Large intestine (tissue), 12 donors: ENCODE measurements at places on chromosomes 5 and 9.
A peak's percentile ranks its signal among the peaks of the same experiment; 100 is the strongest.

DNA sequence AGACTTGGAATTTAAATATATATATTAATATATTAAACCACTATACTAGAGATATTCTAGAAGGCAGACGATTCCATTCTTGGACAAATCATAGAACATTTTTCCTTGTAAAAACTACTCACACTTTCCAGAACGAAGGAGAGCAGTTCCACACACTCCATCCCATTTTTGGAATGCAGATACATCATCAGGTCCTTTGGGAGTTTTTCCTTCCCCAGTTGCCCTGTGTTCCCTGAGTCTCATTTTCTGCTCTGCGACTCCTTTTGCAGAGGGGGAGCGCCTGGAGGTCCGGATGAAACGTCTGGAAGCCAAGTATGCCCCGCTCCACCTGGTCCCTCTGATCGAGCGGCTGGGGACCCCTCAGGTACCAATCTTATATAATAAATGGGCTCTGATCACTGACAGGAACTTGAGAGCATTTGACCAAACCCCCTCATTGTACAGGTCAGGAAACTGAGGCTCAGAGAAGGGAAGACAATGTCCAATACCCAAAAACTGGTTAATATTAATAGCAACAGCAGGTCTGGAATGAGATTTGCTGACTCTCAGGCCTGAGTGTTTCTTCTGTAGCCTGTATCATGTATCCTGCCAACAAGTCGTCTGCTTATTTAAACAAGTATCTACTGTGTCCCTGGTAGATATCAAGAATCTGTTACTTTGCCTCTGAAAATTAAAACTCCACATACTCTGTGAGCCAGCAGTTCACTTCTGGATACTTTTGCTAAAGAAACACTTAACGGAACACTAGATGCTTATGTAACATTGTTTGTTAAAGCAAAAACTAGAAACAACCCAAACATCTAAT lies 76.8 kb upstream of the NIPAL4 start:
- DNase-seq, result no peak

GRCh38 chr5:5421961-5422818 lies at the start of gene ICE1:
TSS of gene ICE1 (plus strand) at chr5:5422677. CDS start at chr5:5422916, 239 bp downstream.
- peak; percentile 99 for DNase-seq

GRCh38 chr9:38071470-38072134 lies 2.6 kb upstream of the SHB start:
- DNase-seq, result no peak

- DNase-seq, result no peak
Observed at GRCh38 chr9:86575825-86576525, 221.8 kb upstream of the TUT7 start.
